ENCODE measurements at places on chromosomes 5 and 9.
A peak's percentile ranks its signal among the peaks of the same experiment; 100 is the strongest.

DNA sequence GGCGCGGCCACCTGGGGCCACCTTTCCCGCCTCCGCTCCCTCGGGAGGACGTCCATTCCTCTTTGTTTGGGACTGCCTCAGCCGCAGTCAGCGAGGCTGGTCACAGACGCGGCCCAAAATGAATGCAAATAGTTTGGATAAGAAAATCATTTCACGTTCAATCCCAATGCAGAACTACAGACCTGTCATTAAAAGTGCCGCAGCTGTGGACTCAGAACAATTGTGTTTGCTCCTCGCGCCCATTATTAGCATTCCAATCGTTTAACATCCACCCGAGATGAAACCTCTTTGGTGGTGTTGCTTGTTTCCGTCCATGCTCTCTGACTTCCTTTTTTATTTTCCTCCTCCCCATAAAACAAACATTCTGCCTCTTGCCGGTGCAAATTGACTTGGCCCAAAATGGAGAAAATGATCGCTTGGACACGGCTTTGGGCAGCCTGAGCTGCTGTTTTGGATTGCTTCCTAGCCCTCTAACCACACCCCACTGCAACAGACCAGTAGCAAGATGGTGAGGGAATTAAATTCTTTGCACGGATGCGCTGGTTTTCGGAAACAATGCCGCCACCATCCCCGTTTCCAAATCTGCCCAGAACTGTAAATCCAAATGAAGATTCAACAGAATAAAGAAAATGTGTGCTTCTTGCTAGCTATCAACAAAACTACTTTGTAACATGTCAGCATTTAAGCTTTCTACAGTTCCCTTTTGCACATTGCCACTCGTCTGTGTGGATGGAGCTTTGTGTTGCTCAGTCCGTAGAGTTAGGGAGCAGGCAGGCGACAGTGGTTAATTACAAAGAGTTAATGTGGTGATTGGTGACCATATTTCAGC lies 784 bp downstream of the NLN start:
- peak; percentile 27 for DNase-seq

DNA sequence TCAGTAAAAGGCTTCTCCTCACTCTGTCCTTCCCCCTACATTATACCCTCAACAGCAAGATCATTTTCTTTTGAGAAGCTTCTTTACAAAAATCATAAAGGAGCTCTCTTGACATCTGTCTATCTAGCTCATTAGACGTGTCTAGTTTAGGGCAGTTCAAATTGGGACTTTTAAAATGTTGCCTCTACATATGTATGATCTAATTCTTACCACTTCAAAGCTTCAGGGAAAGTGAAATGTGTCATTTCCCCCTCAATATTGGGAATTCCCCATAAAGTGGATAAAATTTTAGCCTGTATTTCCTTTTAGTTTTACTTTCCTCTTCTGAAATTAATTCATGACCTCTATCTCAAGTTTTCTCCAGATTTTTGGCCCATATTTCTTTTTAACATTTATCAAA lies 323.7 kb downstream of the ARRDC3 start:
- DNase-seq: no peak

DNA sequence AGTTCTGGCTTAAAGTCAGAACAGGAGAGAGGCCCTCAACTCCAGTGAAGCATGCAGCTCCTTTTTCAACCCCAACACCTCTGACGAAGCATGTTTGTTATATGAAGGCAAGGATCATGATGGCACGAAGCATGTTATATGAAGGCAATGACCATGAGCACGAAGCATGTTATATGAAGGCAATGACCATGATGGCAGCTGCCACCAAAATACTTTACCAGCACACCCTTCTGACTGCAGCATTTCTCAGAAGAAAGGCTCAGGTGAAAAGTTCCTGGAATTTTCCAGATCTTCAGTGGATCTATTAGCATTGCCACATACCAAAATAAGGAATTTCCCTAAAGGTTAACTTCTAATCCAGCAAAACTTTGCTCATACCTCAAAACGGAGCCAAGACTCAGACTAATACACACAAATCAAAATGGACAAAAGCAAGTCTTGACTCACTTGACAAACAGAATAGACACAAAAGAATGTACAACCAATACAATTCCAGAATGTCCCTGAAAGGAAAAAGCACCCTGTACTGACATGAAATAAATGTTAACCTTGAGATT lies 217.4 kb downstream of the FANCC start:
- no peak for DNase-seq

- no peak for DNase-seq
Observed at GRCh38 chr5:67214036-67214435, 17.4 kb upstream of the CD180 start.

- DNase-seq: no peak
Observed at GRCh38 chr9:13744261-13744901, 464.9 kb upstream of the MPDZ start.

DNA sequence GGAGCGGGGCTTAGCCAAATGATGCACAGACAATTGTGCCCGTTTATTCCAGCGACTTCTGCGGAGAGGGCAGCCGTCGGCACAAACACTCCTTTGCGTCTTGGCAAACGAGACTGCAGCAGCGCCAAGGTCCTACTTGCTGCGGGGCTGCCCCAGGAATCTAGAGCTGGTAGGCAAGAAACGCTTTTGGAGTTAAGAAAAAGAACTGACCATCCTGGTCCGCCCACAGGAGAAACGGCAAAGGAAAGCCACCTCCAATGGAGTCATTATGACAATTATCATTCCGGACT lies 2.3 kb downstream of the RXFP3 start:
- no peak for DNase-seq

DNA sequence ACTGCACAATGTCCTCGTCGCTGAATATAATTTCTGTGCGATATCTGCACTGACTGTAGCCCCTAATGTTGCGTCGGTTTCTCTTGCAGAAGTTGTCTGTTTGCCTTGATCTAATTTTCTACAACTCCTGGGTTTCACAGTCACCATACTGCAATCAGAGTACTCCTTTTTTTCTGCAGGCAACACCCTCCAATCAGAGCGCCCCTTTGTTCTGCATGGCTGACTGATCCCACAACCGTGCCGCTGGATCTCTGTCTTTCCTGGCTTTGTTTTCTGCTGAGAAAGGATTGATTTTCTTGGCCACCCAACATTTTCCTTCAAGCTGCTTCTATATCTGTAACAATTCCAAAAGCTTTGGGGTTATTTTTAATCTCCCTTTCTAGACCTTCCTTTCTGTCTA lies 182.2 kb upstream of the SMARCA2 start:
- DNase-seq: no peak
